Osteocyte (in vitro differentiated cells): ENCODE measurements at places on chromosomes 6 and 20. TPM values are rescaled to one million over a fixed set of nuclear protein-coding genes. Genes with fewer than 3 reads are reported as not detected.

The PACRG gene
- total RNA-seq: 1.2 and 3.2 TPM in 2 replicates

The TEAD3 gene
- total RNA-seq: 43.1 and 44.8 TPM in 2 replicates

The LY86 gene
- not detected in 2 replicates for total RNA-seq

The VSX1 gene
- total RNA-seq: not detected in 2 replicates

The SLC44A4 gene
- not detected in 2 replicates for total RNA-seq

The RFX6 gene
- not detected in 2 replicates for total RNA-seq

DNA sequence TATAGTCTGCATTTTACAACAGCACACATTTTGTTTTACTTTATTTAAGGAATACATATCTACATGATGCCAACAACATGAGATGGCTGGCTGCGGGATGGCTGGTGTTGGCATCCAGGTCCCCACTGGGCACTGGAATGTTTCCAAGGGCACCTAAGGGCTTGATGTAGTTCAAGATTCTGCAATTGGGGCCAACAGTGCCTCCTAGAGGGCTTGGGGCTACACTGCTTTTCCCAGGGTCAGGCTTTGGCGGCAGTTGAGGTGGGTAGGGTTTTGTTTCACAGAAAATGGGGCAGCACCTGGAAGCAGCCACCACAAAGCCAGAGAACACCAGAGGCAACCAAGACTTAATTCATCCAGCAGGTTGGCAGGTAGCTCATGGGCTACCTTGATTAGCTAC lies 202.2 kb upstream of the PRND start:
- no peak for DNase-seq
- no peak overlapping the region for H3K27ac ChIP-seq
- no peaks in the 10 kb centered on the region for H3K4me1 ChIP-seq

DNA sequence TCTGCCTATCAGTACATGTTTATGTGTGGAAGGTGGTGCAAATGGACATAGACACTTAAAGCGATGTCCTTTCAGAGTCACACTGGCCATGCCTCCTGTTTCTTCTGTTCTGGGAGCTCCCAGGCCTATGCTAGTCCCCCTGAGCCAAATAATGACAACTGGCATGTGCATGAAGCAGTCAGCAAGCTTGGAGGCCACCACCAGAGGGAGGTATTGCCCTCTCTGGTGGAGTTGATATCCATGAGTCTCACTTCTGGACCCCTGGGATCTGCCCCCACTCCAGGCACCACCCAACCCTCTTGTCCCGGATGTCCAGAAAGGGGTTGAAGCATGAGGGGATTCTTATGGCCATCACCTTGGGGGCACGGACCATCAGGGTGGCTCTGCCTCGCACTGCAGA lies 172.2 kb downstream of the AIG1 start:
- H3K4me1 ChIP-seq: no peaks in the 10 kb centered on the region
- H3K4me3 ChIP-seq: no peak overlapping the region
- no peaks in the 10 kb centered on the region for H3K27me3 ChIP-seq
- peaks cover 18% of the 10 kb centered on the region for H3K36me3 ChIP-seq
- no peak for DNase-seq

DNA sequence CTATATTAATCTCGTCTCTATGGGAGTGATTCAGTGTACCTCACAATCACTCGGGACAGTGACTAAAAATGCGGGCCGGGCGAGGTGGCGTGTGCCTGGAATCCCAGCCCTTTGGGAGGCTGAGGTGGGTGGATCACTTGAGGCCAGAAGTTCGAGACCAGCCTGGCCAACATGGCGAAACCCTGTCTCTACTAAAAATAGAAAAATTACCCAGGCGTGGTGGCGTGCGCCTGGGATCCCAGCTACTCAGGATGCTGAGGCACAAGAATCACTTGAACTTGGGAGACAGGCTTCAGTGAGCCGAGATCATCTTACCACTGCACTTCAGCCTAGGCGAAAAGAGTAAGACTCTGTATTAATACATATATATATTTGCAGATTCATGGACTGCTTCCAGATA lies 17.4 kb downstream of the POPDC3 start:
- no peak overlapping the region for H3K4me3 ChIP-seq
- no peaks in the 10 kb centered on the region for H3K27me3 ChIP-seq
- H3K36me3 ChIP-seq: no peaks in the 10 kb centered on the region
- no peak overlapping the region for H3K27ac ChIP-seq
- no peak for DNase-seq

- H3K4me1 ChIP-seq: peaks cover 42% of the 10 kb centered on the region
- no peak overlapping the region for H3K27ac ChIP-seq
- no peak overlapping the region for H3K4me3 ChIP-seq
- peaks cover 3% of the 10 kb centered on the region for H3K36me3 ChIP-seq
- no peak for DNase-seq
Measured at GRCh38 chr6:56038764-56039163, 163.4 kb upstream of the BMP5 start.

GRCh38 chr6:3861424-3861823 lies 12.3 kb downstream of the FAM50B start:
- peaks cover 4% of the 10 kb centered on the region for H3K36me3 ChIP-seq
- peaks cover 11% of the 10 kb centered on the region for H3K4me1 ChIP-seq
- no peak overlapping the region for H3K4me3 ChIP-seq
- DNase-seq: no peak

DNA sequence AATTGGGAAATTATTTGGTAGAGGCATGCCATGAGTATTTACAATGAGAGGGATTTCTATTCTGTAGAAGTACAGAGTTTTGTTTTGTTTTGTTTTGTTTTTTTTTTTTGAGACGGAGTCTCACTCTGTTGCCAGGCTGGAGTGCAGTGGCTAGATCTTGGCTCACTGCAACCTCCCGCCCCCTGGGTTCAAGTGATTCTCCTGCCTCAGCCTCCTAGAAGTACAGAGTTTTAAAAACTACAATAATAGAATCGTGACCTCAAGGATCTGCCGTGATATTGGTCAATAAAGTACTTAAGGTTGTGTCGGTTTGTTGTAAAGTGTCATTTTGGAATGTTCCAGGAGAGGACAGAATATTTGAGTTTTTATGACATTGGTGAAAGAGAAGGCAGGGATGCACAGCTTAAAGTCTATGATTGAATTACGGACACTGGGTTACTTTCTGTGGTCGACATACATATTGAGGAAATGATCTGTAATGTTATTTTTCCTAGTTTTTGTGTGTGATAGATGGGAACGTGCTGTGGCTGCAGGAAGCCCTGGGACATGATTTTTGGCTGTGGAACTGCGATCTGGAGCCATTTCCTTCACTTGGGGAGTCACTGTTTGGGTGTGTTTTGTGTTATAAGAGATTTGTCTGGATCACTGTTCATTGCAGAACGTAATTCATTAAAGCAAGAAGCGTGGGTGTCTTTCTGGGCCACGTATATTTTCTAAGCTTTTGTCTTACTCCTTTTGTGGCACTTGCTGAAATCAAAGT lies 59.6 kb downstream of the TIAM2 start:
- H3K27ac ChIP-seq: no peak overlapping the region
- peaks cover 5% of the 10 kb centered on the region for H3K4me1 ChIP-seq
- no peaks in the 10 kb centered on the region for H3K27me3 ChIP-seq

GRCh38 chr6:108587258-108588059 lies 26.7 kb downstream of the FOXO3 start:
- H3K27ac ChIP-seq: peak overlapping the region; percentile 87
- no peaks in the 10 kb centered on the region for H3K36me3 ChIP-seq
- H3K27me3 ChIP-seq: no peaks in the 10 kb centered on the region
- peaks cover 91% of the 10 kb centered on the region for H3K4me1 ChIP-seq
- no peak overlapping the region for H3K4me3 ChIP-seq

DNA sequence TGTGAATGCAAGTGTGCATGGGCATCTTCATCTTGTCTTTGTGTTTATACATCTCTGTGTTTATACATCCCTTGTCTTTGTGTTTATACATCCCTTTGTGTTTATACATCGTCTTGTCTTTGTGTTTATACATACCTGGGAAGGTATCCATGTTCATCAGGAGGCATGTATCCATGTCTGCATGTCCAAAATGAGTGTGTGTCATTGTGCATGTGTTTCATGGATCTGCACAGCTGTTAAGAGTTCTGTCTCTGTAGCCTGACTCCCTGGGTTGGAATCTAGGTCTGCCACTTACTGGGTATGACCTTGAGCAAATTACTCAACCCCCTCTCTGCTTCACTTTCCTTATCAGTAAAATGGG lies 50.1 kb upstream of the SIRPA start:
- no peak for DNase-seq
- no peak overlapping the region for H3K4me3 ChIP-seq
- no peak overlapping the region for H3K27ac ChIP-seq
- H3K27me3 ChIP-seq: peaks cover 13% of the 10 kb centered on the region
- H3K4me1 ChIP-seq: peaks cover 4% of the 10 kb centered on the region

DNA sequence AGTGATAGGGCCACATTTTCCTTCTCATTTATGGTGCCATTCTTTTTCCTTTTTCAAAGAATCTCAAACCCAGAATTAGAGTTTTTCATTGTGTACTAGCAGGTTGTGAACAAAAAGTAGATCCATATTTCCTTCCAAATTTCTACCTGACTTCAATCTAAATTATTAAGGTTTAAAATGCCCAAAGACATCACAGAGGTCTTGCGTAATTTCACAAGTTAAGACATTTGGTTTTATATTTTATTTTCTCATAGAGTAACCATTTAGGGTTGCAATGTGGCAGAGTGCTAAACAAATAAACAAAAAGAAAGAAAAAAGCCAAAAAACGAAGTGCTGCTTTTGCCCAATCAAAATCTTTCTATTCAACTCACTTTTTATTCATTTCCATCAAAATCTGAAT lies 49.4 kb upstream of the MBOAT1 start:
- no peak overlapping the region for H3K27ac ChIP-seq
- H3K4me1 ChIP-seq: no peaks in the 10 kb centered on the region
- no peaks in the 10 kb centered on the region for H3K27me3 ChIP-seq
- DNase-seq: no peak
- H3K4me3 ChIP-seq: no peak overlapping the region

GRCh38 chr6:5085648-5086293 lies 630 bp downstream of the PPP1R3G start:
- no peak overlapping the region for H3K27ac ChIP-seq
- peaks cover 7% of the 10 kb centered on the region for H3K27me3 ChIP-seq
- H3K4me3 ChIP-seq: peak overlapping the region; percentile 67
- DNase-seq: no peak
- peaks cover 9% of the 10 kb centered on the region for H3K4me1 ChIP-seq

DNA sequence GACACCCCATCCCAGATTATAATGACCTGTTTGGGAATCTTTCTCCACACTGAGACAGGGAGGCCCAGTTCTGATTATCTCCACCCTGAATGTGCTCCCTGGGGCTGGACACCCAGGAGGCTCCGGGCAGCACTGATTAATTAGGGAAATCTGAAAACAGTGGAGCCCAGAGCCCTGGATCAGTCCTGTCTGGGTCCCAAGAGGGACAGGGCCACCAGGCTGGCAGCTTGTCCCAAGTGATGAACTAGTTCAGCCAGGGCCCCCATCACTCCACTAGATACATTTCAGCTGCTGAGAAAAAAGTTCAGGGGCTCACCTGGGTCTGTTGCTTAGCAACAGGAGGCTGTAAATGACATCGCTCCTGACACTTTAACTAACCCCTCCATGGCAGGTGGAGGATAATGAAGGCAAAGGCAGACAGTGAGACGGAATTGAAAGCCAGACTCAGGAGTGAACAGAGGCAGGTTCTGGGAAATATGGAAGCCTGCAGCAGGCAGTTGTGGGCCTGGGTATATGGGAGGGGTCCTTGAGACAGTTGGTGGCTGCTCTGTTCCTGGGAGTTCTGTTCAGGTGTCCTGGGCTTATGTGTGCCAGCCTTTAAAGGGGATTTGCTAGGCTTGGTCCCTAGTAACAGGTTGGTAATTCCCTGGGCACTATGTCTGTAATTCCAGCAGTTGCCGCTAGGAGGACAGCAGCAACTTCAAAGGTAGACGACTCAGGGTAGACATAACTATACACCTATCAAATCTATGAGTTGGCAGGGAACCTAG lies 78.3 kb upstream of the CTNNBL1 start:
- H3K4me3 ChIP-seq: no peak overlapping the region
- peaks cover 44% of the 10 kb centered on the region for H3K27me3 ChIP-seq
- no peaks in the 10 kb centered on the region for H3K4me1 ChIP-seq
- H3K36me3 ChIP-seq: no peaks in the 10 kb centered on the region
- no peak overlapping the region for H3K27ac ChIP-seq
